HS-5 (cell line): ENCODE measurements at places on chromosomes 3 and 15.

DNA sequence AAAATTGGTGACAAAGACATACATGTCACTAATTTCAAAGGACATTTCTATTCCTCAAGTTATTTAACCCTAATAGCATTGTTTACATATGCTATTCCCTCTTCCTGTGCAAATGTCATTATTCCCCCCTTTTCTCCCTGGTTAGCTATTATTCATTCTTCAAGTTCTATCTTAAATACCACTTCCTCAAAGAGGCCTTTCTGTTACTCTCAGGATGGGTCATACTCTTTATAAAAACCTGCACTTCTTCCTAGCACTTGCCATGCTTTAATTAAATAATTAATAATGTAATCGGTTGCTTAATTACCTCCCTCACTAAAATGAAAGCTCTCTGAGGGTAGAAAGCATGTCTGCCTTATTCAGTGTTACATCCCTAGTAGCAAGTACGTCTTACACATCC, 88.5 kb downstream of the XRN1 start:
- DNase-seq, result no peak

DNA sequence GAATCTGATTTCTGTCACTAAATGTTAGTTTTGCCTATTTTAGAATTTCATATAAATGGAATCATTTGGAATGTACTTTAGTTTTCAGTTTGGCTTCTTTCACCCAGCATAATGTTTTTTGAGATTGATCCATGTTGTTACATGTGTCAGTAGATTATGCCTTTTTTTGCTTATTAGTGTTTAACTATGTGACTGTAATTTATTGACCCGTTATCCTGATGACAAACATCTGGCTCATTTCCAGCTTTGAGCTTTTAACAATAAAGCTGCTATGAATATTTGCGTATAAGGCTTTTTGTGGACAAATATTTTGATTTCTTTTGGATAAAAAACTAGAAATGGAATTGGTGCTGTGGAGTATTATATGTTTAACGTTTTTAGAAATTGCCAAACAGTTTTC, 254.5 kb upstream of the CFAP20DC start:
- DNase-seq, result no peak

DNA sequence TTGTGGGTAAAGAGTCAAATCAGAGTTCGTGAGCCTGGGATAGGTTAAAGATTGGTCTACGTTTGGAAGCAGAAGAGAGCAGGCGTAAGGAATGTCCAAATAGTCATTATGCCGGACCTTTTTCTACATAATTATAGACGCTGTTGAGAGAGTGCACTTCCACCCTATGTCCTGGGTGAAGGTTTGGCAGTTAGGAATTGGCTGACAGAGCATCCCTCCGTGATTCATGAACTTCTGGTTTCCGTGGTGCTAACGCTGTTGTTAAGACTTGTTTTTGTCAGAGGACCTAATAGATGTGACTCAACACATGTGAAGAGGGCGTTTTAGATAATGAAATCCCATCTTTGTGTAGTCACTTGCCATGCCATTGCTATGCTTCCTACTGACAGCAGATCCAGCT, 1.1 kb downstream of the EAF1 start:
- peak; percentile 61 for DNase-seq

- DNase-seq, result no peak
These were observed 94.8 kb downstream of the GBE1 start for GRCh38 chr3:81666502-81667121.

DNA sequence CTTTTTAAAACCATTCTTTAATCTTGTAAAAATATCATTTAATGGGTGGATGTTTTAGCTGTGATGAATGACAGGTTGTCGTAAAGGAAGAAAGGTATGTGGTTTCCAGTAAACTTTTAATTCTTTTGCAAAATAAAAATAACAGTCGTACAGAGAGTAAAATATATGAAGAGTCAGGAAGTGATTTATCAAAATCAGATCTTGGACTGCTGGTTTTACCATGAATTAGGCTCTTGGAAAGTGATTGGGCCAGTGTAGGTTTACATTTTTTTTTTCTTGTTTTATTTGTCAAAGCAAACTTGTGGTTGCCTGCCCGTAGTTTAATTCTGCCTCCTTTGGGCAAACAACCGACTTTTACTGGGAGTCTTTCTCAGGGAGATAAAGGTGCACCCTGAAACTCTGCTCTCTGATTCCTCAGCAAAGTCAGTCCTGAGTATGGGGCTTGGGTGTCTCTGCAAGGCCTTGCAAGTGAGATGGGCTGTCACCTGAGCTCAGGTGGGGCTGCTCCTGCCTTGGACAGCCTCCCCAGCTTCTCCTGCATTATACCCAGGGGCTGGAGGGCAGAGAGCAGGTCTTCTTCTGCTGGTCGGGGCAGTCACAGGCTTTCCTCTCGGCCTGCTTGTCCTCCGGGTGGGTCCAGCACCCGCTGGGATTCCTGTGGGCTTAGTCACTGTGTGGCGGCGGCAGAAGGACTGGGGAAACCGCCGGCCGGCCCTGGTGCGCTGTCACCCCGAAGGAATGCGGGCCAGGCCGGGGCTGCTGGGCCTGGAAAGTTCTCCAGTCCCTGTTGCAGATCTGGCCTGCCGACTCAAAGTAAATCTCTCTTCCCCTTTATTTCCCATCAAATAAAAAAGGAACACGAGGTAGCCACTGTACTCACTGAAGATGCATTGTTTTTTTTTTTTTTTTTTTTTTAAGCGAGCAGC, 79.0 kb downstream of the IGF1R start:
- DNase-seq, result peak; percentile 80

- no peak for DNase-seq
These were observed 13.6 kb downstream of the WNT7A start for GRCh38 chr3:13866041-13866965.

DNA sequence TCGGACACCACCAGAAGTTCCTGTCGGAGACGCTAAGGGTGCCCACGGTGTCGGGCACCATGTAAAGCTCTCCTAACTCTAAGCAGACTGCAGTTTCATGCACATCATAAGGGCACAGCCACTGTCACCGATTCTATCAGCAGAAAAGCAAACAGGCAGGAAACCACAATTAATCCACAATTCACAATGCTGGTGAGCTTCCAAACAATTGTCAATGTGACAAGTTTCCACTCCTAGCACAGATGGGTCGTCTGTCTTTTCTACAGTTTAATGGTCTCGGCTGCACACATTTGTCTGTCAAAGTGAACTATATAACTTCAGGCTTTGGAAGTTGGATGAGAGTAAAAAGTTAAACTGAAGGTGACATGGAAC, 8.8 kb upstream of the OCA2 start:
- no peak for DNase-seq

DNA sequence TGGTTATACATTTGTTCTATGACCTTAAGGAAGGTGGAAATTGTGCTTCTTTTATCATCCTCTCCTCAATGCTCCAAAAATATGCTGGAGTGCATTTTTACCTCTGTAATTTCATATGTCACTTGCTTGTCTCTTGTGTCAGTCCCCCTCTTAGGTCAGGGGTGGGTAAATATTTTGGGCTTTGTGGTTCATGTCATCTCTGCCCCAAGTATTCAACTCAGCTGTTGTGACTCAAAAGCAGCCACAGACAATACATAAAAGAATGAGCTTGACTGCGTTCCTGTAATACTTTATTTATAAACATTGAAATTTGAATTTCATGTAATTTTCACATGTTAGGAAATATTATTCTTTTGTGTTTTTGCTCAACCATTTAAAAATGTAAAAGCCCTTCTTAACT, 60.4 kb upstream of the SLC24A5 start:
- DNase-seq, result no peak

GRCh38 chr15:98616397-98616796, 31.9 kb upstream of the IGF1R start:
- no peak for DNase-seq

DNA sequence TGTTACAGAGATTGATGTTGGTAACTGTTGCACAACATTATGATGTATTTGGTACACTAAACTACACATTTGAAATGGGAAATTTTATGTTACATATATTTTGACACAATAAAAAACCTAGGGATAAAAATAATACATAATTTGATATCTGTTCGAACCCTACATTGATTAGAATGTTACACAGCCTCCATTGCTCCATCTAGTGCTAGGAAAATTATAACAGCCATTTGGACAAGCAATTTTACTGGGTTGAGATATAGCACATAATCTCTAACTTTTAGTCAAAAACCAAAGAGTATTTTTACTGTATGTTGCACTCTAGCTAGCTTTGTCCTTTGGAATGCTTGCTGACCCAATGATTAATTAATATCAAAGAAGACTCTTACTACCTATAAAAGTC, 108.1 kb downstream of the LSAMP start:
- no peak for DNase-seq

GRCh38 chr3:83453056-83453455, 1505.7 kb upstream of the CADM2 start:
- no peak for DNase-seq

DNA sequence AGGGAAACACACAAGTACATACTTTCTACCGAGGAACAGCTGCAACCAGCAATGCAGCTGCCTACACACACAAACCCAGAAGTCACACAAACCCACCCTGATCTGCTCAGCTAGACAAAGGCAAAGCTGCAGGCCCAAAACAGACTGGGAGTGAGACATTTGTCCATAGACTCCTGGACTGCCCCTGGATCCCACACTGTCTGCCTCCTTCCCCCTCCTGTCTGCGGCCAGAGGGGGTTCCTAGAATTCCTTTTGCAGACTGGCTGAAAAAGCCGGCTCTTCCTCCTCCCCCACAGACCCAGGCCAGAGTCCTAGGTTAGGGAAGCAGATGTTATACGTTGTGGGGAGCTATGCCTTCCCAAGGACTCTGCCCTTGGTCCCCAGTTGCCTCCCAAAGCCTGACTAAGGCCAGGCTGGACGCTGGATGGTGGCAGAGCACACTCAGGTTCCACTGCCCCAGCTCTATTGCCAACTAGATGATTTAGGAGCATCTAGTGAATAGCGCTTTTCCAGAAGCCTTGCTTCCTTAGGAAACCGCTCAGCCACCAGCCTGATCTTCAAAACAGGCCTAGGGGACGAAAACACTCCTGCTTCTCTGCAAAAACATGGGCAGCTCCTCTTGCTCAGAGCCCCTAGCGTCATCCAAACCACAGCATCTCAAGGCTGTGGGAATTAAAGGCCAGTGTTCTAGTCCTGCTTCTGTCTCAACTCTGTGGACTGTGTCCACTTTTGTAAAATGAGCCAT, 37.4 kb upstream of the CILP start:
- no peak for DNase-seq

DNA sequence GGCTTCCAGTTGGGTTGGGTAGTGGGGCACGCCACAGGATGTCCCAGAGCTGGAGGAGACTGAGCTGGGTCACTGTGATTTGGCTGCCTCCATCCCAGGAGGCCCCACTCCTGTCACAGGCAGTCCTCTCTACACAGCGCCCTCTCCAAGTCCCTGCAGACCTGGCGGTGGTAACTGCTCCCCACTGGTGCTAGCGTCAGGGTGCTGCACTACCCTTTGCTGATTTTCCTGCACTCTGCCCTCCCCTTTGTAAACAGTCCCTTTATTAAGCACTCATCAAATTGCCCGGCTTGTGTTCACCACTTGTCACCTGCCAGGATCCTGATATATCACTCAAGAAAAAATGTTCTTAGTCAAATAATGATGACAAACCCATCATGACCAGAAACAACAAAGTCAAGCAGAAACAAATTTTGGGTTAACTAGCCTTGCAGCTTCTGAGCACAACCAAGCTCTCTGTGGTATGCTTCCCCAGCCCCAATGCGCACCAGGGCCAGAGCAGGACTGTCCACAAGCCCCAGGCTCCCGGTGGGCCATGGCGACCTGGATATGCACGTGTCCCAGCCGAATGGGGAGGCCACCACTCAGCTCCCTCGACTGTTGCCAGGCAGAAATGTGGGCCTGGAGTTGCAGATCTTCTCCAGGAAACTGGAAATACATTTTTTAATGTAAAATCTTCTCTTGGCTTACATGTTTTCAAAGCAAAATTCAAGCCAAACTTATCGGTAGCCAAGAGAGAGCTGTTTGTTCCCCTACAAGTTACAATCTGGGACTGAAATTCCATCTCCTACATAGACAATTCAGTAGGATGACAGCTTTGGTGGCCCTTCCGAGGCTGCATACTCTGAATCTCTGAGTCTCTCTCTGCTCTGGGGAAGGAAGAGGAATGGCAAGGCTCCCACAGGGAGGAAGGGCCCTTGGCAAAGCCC, 24.5 kb downstream of the MEGF11 start:
- DNase-seq, result no peak

DNA sequence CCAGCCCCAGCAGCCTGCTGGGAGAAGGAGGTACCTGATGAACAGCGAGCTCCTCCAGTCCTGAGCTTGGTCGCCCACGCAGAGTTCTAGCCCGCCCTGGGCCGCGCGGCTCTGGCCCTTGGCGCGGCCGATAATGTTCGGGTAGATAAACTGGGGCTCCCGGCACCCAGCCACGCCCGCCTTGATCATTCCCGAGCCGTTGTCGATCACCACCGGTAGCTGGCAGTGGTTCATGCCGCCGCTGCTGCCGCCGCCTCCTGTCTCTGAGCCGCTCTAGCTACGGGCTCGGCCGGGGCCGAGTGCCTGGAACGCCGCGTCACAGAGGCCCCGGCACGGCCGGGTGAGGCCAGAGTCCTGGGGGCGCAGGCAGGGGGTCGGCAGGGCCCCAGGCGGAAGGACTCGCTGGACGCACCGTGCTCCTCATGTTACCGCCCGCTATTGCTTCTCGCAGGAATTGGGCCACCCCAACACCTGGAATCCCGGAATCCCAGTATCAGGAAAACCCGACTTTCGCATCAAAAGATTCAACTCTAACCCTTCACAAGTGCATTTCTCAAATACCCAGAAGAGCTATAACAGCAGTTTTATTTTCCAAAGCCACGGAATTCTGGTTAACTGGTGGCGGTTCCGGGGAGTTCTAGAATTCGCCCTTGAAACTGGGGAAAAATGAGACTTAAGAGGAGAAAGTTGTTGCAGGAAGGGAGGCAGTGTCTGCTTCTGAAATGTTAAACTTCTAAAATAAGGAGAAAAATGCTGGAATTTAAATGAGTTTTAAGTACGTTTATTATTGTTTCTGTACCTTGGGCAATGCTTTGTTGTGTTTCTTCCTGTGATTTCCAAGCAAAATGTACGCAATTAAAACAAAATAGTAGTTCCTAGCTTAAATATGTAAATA, at the start of gene ACTRT3:
ACTRT3 (minus strand) TSS at position 275 of the 895 bp plus-strand sequence; CDS start at position 234, 41 bp downstream.
- no peak for DNase-seq

- DNase-seq, result no peak
These were observed 55.4 kb downstream of the ATP13A4 start for GRCh38 chr3:193499136-193499770.

GRCh38 chr15:64634027-64634426, 141.4 kb downstream of the RBPMS2 start:
- no peak for DNase-seq
